AG20443 (cell line): ENCODE measurements at places on chromosomes 1 and 21.

DNA sequence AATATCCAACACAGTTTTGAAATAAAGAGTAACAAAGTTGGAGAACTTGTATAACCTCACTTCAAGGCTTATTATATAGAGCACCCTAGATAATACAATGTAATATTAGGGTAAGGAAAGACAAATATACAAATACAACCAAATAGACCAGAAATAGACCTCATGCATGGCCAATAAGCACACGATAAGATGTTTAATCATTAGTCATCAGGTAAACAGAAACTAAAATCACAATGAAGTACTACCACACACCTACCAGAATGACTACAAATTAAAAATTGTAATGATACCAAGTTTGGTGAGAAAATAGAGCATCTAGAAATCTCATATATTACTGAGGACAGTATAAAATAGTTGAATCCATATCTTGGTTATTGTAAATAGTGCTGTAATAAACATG lies 20.3 kb upstream of the CTTNBP2NL start:
- DNase-seq: no peak

DNA sequence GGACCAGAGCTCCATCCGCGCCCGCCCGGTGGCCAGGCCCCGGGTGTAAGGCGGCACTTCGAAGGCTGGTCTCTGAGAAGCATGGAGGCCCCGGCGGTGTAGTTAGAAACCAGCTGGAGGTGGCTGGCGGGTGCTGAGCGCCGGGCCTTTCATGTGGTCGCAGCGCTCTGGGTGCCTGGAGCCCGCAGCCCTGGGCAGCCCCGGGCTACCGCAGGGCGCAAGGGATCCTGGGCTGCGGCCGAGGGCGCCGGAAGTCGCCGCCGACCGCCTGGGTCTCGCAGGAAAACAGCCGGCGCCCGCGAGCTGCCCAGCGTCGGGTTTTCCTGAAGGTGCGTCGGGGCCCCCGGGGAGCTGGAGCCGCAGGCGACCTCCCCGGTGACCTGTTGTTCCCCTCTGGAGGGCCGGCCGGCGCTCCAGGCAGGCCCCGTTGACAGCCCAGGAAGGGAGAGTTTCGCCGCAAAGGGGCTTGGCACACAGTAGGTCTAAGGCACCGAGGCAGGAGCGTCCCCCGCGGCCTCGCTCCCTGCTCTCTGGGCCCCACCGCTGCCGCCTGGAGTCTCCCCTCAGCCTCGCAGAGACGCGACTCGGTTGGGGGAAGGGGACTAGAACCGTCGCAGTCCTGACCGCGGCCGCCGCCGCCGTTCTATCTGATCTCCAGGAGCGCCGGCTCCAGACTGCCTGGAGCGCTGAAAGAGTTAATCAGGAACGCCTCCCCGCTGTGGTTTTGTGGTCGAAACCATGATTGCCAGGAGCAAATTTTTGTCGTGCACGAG lies 2.7 kb downstream of the GRHL3 start:
- DNase-seq: peak; percentile 86

DNA sequence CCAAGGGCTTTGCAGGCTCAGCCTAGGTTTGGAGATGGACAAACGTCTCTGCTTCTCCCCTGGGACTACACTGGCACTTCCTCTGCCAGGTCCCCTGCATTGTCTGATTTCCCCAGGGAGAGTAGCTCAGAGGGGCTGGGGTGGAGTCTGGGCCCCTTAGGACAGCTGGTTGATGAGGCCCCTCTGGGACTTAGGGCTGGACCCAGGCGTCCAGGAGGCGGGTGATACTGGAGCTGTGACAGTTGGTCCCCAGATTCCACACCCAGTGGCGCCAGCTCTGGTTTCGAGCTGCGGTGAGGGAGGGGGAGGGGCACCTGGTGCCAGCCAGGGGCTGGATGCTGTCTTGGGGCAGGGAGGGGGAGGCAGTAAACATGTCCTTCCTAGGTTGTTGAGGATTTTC lies 7.4 kb upstream of the MEX3A start:
- DNase-seq: no peak

GRCh38 chr1:225635649-225636048 lies 17.3 kb downstream of the ENAH start:
- DNase-seq: peak; percentile 26

- no peak for DNase-seq
Observed at GRCh38 chr1:187264995-187265602, 436.4 kb downstream of the PLA2G4A start.

DNA sequence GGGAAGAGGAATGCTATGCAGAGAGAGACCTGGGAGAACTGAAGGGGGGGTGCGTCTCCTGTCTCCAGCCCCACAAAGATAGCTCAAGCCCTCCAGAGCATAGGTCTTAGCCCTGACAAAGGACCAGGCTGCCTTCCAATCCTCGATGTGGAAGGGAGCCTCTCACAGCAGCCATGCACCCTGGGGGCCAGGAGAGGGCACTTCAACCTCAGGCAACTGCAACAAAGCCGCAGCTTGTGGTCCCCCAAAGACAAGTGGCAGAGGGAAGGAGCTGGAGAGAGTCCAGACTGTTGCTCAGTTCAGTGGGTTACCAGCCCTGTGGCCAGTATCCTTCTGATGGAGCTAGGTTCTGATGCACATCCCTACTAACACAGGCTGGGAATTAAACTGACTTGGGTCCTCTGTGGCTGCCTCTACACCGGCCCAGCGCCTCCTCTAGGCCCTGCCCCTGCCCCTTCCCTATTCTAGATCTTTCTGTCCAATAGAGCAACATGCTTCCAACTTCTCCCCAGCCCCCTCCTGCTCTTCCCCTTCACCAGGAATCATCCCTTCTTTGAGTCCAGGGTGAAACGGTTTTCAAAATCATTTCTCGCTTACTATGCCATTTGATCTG lies 100.7 kb upstream of the SPATA6 start:
- DNase-seq: peak; percentile 71

GRCh38 chr1:242836423-242836822 lies 311.9 kb upstream of the PLD5 start:
- DNase-seq: no peak

DNA sequence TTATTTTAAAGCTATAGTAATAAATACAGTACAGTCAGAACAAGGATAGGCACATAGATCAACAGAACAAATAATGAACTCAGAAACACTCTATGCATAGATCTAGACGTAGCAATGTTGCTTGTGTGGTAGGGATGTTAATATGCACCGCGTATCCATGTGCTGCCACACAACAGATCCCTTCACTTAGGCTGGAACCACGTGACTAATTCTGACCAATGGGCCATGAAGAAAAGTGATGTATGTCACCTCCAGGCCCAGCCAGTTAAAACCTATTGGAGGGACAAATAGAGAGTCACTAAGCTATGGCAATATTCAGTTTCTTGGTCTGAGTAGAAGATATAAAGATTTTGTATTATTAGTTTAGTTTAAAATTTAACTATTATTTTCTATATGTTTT lies 91.4 kb downstream of the ADAMTS1 start:
- DNase-seq: no peak

GRCh38 chr1:247216261-247216660 lies 39.6 kb upstream of the VN1R5 start:
- DNase-seq: no peak

DNA sequence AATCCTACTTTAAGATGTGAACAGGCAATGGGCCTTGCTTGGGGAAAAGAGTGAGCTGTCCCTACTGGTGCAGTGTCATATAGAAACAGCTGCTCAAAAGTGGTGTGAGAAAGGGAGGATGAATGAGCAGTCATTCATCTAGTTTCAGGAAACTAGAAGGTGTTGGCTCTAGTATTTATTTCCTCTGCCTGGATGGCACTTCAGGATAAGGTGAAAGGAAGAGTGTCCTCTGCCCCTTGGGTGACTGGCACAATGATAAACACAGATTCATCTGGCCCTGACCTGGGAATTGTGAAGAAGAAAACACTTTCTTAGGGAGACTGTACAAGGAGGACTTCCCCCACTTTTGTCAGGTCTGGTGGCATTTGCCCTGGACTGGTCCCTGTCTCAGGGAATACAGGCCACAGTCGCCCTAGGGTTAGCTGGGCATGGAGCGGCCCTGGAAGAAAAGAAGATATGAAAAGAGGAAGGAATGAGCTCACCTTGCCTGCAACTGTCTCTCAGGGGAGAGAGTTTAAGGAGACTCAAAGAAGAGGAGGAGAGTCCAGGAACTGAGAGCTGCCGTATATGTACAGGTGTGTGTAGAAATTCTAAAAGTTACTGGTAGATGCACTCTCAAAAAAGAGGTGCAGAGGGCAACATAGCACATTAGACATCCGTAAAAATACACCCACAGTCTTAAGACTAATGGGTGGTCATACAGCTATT lies 13.8 kb upstream of the NMNAT2 start:
- DNase-seq: no peak

GRCh38 chr21:31346256-31346821 lies 2.3 kb upstream of the TIAM1 start:
- DNase-seq: no peak

DNA sequence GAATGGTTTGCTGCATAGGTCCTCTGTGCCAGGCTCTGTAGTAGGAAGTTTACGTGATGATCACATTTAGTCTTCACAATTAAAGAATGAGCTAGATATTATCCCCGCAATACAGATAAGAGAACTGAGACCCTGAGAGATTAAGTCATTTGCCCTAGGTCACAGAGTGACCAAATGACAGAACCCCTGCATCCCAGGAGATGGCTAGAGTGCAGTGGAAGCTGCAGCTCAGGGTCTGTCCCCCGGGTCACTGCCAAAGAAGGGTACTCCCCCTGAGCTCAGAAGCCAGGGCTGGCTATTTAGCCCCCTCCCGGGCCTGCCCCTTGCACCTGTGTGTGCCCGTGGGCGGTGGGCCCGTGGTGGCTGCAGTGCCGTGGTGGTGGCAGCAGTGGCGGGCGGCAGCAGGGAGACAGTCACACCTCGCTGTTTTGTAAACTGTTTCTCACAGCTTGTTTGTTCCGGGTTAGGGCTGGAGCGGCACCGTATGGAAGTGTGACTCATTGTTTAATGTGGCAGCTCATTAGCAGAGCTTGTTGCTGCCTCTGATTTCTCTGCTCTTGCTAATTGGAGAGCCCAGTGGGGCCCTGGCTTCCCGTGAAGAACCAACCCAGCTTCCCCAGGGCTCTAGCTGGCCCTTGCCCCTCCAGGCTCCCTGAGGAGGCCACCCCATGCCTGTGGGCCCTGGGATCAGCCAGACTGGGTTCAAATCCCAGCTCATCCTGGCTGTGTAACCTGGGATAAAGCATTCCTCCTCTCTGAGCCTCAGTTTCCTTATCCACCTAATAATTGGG lies 19.3 kb upstream of the FOXO6 start:
- DNase-seq: no peak

DNA sequence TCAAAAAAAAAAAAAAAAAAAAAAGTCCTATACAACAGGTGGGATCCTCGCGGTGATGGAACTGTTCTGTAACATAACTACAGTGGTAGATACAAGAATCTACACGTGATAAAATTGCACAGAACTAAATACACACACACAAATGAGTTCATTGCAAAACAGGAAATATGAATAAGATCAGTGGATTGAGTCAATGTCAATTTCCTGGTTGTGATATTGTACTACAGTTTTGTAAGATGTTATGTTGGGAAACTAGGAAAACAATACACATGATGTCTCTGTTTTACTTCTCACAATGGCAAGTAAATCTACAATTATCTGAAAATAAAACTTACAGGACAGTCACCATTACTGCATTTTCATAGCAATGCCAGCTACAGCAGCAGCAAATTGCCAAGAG lies 59.8 kb downstream of the ITGB3BP start:
- DNase-seq: no peak

DNA sequence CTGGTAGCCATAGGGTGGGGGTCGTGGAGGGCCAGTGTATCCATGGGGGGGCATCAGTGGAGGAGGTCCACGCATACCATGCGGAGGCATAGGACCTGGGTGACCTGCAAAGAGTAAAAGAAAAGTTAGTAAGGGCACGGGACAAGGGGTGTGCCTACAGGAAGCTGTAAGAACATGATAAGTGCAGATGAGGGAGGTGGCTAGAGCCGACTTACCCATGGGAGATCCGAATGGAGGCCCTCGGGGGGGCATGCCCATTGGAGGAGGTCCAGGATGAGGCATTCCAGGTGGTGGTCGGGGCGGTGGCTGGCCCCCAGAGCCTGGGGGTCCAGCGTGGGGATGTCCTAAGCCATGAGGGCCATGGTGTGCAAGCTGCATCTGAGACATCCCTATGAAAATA lies 4.0 kb downstream of the SF3B4 start:
- no peak for DNase-seq

- DNase-seq: no peak
Observed at GRCh38 chr1:10686404-10687040, 109.9 kb downstream of the CASZ1 start.

- no peak for DNase-seq
Observed at GRCh38 chr1:91617285-91617765, 116.7 kb downstream of the CDC7 start.

DNA sequence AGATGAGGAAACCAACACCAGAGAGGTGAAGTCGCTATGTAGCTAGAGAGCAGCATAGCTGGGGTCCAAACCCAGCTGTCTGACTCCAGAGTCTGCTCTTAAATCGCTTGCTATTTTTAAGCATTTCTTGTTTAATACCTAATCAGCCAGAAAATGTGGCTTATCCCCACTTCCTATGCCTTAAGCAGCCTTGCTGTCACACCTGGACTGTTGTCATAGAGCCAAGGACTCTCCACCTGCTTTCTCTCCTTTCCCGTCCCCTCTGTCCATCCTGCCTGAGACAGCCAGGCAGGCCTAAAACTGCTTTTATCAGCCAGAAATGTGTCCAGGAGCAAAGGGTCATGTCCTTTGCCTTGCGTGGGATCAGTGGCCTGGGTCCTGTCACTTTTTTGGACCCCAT lies 28.3 kb upstream of the EPHA8 start:
- no peak for DNase-seq

DNA sequence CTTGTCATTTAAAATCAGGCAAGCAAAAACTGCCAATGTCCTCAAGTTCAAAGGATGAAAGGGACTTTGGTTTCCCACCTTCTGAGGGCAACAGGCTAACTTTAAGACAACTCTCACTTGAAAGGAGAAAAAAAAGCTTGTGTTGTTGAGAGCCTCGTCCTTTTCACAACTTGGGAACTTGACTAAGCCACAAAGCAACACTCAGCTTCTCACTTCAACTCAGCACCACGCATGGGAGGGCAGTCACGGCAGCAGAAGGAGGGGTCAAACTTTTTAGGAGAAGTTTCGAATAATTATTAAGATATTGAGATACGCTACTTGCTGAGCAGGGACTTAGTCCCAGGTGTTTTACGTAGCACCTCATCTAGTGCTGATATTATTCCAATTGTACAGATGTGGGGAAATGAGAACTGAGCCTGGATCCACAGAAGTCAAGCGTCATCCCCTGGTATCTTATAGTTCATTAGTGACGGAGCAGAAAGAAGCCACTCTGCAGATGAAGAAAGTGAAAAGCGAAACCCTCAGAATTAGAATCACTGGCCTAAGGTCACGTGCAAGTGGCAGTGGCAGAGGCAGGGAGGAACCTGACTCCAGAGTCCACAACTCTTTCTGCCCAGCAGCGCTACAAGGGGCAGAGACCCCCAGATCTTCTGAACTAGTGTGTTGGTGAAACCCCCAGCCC lies 83.6 kb downstream of the JAK1 start:
- DNase-seq: no peak

- DNase-seq: no peak
Observed at GRCh38 chr1:243731974-243732625, 117.9 kb downstream of the AKT3 start.
